ENCODE measurements at places on chromosomes 1 and 21.

- DNase-seq = no peak
Observed at GRCh38 chr1:13830170-13830569, 130.2 kb downstream of the PRDM2 start.

DNA sequence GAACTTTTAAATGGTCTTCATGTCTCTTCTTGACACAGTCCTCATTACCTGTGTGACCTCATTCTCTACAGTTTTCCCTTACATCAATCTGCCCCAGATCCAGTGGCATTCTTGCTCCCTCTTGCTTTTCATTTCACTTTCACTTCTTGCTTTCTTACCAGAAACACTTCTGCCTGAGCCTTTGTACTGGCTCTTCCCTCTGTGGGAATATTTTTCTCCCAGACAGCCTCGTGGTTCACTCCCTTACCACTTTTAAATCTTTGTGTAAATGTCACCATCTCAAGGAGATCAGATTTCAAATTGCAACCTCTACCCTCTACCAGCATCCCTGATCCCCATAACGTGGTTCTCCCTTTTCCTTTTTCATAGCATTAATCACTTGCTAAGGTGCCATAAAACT is 73.2 kb downstream of the DISC1 start:
- peak; percentile 33 for DNase-seq

DNA sequence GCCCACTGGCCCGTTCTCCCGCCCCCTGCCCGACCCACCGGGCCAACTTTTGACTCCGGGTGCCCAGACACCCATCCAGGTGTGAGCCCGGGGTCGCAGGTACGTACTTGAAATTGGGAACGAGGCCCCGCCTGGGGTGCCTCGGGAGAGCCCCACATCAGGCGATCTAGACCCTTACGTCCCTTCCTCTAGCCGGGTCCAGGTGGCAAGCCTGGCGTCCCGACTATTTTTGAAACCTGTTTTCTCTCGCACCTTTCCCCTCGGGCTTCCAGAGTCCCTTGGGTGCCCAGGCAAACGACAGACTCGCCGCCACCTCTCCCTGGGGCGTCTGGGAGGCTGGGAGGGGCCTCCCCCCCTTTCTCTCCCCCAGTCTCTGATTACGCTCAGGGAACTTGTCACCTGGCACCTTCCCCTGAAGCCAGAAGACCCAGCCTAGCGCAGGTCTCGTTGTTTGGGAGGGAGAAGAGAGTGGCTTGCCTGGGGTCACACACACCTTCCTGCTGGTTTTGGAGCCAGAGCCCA is 898 bp downstream of the LDLRAP1 start:
- DNase-seq = no peak

DNA sequence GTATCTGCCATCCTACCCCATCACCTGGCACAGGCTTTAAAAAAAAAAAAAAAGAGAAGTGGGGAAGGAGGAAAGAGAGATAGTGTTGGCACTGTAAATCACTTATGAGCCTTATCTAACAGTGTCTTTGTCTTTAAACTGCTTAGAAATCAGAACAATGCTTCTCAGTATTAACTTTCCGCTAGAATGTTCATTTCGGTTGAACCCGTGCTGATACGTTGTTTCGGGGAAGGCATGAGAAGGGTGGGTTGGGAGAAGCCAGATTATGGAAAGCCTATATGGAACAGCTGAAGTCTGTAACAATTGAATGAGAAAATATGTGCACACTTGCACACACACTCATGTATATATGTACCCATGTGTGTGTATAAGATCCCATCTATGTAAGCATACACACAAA is 170.8 kb downstream of the GALNT2 start:
- no peak for DNase-seq

DNA sequence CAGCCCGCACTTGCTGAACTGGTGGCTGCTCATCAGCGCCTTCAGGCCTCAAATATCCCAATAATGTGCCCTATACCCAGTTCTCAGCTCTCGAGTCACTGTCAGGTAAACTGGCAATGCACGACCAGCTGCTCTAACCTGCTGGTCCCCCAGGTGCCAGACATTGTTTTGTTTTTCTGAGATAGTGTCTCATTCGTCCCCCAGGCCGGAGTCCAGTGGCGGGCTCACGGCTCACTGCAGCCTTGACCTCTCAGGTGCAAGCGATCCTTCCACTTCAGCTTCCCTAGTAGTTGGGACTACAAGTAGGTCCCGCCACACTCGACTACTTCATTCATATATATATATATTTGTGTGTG is 1.0 kb upstream of the NADK start:
- DNase-seq = no peak

DNA sequence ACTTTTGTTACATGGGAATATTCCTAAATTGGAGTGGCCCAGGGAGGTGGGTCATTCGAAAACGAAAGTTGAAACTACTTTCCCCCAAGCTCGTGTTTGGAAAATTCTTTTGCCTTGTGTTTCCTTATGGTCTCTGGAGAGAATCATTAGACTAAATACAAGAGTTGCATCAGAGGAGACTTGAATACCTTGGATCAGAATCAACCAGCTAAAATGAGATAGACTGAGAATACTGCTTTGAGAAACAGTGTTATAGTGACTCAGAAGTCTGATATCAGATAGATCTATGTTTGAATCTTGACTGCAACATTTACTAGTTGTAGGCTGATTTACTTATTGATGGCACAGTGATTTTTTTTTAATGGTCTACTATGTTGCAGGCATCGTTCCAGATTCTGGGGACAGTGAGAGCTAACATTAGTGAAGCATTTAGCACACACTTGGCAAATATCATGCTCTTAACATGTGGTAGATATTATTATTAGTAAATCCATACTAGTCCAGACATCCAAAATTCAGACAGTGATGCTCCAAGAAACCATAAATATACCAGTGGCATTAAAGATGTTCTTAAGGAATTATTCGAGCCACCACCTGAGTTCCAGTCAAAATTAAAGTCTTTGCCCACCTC is 12.9 kb upstream of the ACTN2 start:
- no peak for DNase-seq

GRCh38 chr1:221961532-221962292 is 219.8 kb upstream of the DUSP10 start:
- DNase-seq = peak; percentile 92

- peak; percentile 69 for DNase-seq
Observed at GRCh38 chr1:6438047-6438525, 13.5 kb downstream of the ESPN start.

DNA sequence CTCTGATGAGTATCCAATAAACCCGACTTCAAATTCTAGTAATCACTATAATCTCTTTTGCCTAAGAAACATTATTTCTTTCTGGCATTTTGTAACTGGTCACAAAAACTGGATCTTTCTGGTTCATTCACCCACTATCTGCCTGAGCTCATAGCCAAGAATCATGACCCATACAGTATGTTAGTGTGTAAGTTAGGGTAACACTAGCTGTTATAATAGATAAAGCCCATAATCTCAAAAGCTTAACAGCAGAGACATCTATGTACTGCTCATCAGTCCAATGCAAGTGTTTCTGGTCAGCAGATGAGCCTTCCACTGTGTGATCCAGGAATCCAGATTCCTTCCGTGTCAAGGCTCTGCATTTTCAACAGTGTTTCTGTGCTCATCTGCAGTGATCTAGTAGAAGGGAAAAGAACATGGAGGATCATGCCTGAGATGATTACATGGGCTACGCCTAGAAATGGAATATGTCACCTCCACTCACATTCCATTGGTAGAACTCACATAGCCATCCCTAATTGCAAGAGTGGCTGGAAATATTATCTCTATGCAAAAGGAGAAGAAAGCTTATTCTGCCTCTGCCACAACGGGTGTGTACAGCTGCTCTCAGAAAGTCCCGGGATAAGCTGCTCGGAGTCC is 27.7 kb downstream of the RRAGC start:
- DNase-seq = no peak

GRCh38 chr1:228960705-228961104 is 225.4 kb downstream of the RHOU start:
- DNase-seq = no peak

GRCh38 chr1:147115496-147115895 is 56.8 kb downstream of the PRKAB2 start:
- DNase-seq = no peak

GRCh38 chr1:245878585-245878984 is 628.5 kb downstream of the SMYD3 start:
- DNase-seq = no peak

GRCh38 chr1:115181231-115181630 is 91.9 kb upstream of the TSPAN2 start:
- no peak for DNase-seq

DNA sequence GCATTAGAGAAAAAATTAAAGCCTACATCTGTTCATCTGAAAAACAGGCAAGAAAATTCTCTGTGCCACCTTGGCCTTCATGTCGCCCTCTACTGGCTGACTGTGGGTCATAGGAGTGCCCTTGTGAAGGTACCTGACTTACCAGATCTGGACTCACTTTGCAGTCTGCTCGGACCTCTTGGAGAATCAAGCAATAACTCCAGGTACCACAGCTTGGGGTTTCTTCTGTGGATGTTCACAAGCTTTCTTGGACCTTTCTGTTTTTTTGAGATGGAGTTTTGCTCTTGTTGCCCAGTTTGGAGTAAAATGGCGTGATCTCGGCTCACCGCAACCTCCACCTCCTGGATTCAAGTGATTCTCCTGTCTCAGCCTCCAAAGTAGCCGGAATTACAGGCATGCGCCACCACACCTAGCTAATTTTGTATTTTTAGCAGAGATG is 2.4 kb upstream of the PRAMEF18 start:
- no peak for DNase-seq

DNA sequence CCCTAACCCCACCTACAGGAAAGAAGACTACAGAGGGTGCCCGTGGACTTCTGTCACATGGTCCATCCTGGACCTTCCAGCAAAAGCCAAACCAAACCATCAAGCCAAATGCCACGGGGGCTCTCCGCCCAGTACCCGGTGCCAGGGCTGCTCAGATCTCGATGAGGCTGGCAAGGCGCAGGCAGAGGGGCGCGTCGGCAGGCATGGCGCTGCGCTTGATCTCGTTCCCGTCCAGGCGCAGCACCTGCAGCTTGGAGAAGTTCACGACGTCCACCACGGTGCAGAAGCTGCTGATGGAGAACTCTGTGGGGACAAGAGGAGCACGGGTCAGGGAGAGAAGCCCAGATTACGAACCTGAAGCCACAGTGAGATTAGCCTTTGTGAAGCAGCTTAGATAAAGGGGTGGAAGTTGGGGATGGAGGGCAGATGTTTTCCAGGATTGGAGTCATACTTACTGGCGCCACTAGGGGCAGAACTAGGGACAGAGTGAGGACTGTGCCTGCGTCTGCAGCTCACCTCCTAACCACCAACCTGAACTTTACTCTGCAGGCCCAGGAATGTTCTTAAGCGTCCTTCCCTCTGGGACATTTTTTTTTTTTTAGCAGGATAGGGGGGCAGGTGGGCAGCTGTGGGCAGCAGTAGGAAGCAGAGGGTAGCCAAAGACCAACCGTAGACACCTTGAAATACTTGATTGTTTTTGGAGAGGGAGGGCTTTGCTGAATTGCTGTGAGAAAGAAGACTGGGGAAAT is 8.6 kb downstream of the FMOD start:
- DNase-seq = peak; percentile 34

DNA sequence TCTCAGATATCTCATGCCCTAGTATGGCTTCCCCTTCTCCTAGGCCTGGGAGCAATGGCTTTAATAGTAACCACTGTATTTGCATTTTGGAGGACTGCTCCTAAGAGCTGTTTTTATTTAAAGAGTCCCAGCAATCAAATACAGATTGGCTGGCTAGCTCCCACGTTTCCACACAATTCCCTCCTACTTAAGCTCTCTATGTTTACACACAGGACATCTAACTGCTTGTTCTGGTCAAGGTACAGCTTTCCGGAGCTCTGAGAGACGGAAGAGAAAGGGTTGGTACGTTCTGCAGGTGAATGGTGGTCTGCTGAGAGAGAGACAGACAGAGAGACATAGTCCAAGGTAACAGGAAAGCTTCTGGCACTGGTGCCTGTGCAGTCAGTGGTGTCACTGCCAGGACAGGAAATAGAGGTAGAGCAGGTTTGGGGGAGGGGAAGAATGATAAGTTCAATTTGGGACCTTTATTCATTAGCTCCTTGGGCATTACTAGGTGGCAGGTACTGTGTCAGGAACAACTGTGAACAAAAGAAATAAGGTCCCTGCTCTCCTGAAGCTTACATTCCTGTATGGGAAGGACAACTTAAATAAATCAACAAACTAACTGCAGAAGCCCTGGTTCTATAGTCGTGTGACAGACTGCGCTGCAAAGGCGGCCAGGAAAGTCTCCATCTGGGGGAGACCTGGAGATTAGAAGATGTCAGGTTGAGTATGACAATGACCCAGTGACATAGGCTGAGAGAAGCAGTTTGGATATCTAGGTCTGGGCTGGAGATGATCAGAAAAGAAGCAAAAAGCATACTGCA is 1.2 kb upstream of the SLC25A33 start:
- no peak for DNase-seq

DNA sequence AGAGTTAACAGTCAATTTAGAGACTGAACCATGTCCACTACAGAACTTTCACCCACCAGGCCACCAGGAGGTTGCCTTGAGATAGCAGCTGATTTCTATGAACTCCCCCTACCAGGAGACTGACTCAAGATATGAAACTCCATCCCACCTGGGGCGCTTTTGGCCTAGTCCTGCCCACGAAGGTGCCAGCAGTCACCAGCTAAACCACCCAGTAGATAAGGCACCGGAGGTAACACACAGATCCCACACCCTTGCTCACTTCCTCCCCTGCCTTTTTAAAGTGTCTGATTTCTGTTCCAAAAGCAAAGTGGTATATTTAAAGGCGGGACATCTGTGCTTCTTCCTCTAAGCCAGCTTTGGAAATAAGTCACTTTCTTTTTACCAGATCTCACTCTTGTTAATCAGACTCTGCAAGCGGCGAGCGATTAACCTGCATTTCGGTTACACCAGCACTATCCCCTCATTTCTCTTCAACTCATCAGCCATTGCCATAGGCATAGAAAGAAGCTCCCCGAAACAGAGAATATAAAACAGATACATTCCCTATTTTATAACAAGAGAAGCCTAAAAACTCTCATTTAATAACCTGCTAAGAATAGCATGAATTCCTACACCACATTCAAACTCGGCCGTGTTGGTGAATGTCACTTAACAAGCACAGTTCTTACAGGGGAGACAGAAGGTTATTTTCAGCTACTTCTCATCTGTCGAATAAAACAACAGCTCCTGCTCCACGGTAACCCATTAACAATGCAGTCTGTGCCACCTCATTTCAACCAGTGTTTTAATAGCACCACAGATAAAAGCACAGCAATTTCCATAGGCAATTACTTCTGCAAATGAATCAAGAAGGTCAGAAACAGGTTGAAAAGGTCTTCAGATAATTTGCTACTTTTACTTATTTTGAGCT is 318.1 kb downstream of the KCNH1 start:
- no peak for DNase-seq

- DNase-seq = no peak
Observed at GRCh38 chr1:87064986-87065385, 150.6 kb downstream of the HS2ST1 start.

All from HT1080 (cell line).